ENCODE measurements at places on chromosomes 1 and 21.

DNA sequence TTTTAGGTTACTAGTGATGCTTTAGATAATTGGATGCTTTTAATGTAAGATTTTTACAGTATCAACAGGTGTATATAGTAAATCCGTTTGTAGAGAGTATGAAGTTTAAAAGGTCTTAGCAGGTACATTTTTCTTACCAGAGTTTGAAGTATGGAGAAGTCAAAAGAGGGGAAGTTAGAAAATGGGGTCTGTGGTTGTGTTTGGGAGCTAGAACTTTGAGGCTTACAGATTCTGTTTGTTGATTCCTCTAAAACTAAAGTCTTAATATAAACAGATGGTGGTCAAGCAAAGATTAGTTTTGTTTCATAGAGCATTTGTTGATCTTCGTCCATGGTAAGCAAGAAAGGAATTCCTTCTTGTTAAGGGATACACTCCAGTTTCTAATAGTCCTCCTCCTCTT lies 35.8 kb downstream of the CDC42 start:
- DNase-seq: no peak

- DNase-seq: no peak
Measured at GRCh38 chr1:12607263-12607662, 10.7 kb downstream of the DHRS3 start.

- DNase-seq: no peak
Measured at GRCh38 chr21:22476726-22477646, 1478.8 kb downstream of the NCAM2 start.

DNA sequence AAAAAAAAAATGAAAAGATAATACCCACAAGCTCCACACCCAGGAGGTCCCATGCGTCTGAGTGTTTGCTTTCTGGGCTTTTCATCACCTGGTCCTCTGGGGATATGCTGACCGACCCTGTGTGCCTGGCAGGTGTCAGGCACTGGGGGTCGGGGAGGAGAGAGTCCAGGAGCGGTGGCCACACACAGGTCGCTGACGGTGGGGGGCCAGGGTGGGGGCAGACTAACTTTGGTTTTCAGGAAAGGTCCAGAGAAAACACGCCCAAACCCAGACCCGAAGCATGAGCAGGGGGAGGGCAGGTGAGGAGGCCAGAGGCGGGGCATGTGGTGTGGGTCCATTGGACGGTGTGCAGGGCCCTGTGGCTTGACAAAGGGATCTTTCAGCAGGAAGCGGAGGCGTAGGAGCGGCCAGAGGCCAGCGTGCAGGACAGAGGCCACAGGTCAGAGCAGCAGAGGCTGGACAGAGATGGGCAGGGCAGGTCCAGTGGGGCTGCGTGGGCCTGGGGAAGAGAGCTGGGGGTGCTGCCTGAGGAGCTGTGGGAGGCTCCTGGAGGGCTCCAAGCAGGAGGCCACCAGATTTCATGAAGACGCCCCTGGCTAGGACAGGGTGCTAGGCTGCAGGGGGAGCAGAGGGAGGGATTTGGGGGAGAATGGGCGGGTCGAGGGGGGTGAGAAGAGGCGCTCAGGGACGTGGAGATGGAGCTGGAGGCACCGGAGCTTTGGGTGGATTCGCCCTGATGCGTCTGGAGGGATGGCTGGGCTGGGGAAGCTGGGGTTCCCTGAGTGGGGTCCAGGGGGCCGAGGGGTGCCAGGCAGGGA lies 15.8 kb downstream of the RNF223 start:
- DNase-seq: no peak

GRCh38 chr1:47840393-47841190 lies 156.6 kb downstream of the TRABD2B start:
- DNase-seq: no peak
